Stimulated activated CD4-positive, alpha-beta T cell treated with anti-CD3 and anti-CD28 coated beads, Interleukin-2, amount 100 ng/mL, for 24 hours (primary cell): ENCODE measurements at places on chromosomes 2 and 18.

- no peak for DNase-seq
These were observed at the start of gene RESP18 for GRCh38 chr2:219332542-219332941. Gene RESP18 (minus strand): TSS chr2:219332744.

GRCh38 chr2:40725040-40725439 lies 273.1 kb upstream of the SLC8A1 start:
- DNase-seq, result no peak

DNA sequence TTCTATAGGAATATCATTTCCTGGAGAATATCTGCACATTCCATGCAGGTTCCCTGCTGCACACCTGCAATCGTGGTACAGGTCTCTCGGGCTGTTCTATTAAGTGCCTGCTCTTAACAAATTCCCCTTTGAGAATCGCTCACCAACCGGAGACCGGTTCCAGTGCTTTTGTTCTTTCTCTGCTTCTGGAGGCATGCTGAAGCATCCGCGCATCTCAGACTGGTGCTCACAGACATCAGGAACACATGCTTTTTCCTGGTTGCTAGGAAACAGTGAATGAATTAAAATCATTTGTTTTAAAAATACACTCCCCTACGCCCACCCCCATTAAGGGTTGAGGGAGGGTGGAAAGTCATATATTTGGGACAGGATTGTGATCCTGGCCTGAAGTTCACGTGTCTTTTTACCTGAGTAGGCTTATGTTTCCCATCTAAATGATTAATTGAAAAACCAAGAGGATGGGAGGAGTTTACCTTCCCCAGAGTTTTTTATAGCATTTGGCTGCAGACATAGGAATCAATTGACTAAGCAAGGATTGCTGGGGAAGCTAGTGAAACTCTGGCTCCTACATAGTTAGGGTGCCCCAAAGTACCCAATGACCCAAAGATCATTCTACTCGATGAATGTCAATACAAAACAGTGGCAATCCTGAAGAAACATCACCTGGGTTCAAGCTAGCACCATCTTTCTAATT lies at the start of gene C2orf80:
TSS of gene C2orf80 (minus strand) at position 221 of the 694 bp plus-strand sequence. CDS start 3,044 bp downstream, outside the sequence.
- DNase-seq, result no peak

DNA sequence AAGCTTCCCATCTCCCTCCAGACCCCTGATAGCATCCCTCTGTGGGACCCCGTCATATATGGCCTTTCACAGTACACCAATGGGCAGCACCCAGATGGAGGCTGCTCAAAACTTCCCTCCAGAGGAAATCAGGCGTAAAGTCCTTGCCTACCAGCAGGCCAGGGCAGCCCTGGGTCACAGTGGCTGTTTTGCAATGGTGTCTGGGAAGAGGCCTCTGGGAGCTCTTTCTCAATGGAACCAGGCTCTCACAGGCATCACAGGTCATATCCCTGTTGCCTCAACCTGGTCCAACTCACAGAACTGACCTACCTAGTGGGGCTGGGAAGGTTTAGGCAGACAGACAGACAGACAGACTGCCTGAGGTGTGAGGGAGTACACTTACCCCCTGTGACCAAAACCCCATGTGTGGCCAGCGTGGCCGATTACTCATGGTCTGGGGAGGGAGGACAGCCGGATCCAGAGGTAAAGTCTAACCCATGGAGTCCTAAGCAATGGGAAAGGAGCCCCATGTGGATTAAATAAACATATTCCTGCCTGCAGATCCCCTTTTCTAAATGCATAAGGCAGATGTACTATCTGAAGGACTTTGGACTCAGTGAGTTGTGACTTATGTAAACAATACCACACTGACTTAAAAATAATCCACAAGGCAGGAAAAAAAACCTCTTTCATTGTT lies 58.2 kb downstream of the BCL2L11 start:
- no peak for DNase-seq

DNA sequence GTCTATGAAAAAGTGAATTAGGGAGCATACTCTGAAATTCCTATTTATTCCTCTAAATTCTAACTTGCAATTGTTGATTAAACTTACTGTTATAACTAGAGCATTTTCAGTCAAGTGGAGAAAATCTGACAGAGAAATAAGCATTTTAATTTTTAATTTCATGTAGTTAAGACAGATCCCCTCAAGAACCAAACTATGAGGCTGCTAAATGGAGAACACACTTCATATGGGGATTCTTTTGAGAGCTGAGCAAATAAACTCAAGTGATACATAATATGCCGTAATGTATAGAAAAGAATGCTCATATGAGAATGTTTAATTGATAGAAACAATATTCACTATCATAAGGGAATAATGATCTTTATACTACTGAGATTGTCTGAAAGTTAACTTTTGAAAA lies 340.8 kb downstream of the ERBB4 start:
- no peak for DNase-seq

GRCh38 chr2:40321016-40321623 lies 130.8 kb downstream of the SLC8A1 start:
- no peak for DNase-seq

GRCh38 chr2:238238766-238239542 lies 884 bp downstream of the HES6 start:
- peak; percentile 36 for DNase-seq

- peak; percentile 77 for DNase-seq
These were observed 95.5 kb downstream of the DYSF start for GRCh38 chr2:71548646-71549425.

GRCh38 chr18:78309307-78309706 lies 670.3 kb upstream of the SALL3 start:
- no peak for DNase-seq

GRCh38 chr2:9675415-9676351 lies 44.9 kb upstream of the YWHAQ start:
- no peak for DNase-seq

DNA sequence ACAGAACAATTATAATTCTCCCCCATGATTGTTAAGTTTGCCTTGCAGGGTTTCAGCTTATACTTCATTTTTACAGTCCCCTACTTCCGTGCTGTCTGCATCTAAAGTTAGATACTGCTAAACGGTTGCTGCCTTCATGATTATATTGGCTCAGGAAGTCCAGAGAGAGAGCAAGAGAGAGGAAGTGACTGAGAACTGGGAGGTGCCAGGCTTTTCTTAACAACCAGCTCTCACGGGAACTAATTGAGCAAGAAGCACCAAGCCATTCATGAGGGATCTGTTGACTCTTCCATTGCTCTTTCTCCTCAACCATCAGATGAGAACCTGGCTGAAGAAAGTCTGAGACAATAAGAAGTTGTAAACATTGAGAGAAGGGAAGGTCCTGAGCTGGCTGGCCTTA lies 125.5 kb upstream of the SIX2 start:
- DNase-seq, result no peak

DNA sequence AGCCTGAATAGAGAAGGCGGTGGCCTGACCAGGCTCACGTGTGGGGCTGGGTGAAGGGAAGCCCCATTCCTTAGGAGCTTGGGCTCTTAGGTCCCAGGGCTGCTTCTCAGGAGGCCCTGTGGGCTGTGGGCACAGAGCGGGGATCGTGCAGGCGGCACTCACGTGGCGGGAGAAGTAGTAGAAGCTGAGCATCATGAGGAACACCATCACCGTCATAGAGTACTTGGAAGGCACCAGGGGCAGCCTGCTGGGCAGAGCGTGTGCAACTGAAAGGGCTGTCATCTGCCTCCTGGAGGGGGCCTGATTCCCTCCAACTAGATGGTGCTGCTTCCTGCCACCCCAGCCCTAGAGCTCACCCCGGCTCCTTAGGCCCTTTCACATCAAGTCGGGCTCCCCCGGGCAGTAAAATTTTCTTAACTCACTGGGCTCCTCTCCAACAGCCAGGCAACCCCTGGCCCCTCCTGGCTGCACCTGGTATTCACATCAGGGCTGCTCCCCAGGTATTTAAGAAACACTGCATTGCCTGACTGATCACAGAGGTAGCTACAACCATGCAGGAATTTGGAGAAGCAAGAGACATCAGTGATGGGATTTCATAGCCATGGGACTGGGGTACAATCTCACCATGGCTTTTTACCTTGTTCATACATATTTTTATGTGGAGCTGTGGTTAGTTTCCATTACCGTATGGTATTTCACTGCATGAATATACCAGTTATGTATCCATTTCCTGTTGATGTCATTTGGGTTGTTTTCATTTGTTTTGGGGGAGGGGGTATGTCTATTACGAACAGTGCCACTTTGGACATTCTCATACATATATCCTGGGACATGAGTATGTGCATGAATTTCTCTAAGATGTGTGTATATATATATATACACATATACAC lies 32.9 kb downstream of the CENPO start:
- DNase-seq, result no peak

DNA sequence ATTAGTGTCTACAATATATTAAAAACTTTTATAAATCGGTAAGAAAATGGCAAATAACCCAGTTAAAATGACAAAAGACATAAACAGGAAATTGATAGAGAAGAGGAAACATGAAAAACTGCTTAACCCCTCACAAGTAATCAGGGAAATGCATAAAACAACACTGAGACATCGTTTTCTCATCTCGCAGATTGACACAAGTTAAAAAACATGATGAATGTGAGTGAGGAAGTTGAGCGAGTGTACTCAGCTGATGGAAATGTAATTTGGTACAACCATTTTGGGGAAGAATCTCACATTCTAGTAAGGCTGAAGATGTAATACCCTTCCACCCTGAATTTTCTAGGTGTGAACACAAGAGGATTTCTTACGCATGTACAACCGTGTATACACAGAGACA lies 18.0 kb upstream of the THOC1 start:
- no peak for DNase-seq

GRCh38 chr2:186456941-186457340 lies 29.1 kb upstream of the ZC3H15 start:
- DNase-seq, result no peak

- no peak for DNase-seq
These were observed 89.6 kb upstream of the PPP1CB start for GRCh38 chr2:28662044-28662443.

- no peak for DNase-seq
These were observed 12.6 kb downstream of the GPR35 start for GRCh38 chr2:240637901-240638345.

- DNase-seq, result no peak
These were observed 26.7 kb downstream of the ITGA4 start for GRCh38 chr2:181483876-181484275.

GRCh38 chr2:71843391-71843850 lies 304.2 kb downstream of the CYP26B1 start:
- no peak for DNase-seq

GRCh38 chr2:228652366-228652765 lies 470.9 kb upstream of the SPHKAP start:
- DNase-seq, result no peak

DNA sequence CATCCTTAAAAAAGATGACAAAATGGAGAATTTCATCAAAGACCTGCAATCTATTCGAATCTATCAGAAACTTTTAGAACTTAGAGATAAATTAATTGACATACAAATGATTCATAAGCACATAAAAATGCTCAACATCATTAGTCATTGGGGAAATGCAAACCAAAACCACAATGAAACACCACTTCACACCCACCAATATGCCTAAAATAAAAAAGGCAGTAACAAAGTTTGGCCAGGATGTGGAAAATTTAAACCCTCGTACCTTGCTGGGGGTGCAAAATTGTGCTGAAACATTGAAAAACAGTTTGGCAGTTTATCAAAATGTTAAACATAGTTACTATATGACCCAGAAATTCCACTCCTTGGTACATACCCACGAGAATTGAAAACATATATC lies 11.5 kb upstream of the EIF2AK3 start:
- DNase-seq, result peak; percentile 30

DNA sequence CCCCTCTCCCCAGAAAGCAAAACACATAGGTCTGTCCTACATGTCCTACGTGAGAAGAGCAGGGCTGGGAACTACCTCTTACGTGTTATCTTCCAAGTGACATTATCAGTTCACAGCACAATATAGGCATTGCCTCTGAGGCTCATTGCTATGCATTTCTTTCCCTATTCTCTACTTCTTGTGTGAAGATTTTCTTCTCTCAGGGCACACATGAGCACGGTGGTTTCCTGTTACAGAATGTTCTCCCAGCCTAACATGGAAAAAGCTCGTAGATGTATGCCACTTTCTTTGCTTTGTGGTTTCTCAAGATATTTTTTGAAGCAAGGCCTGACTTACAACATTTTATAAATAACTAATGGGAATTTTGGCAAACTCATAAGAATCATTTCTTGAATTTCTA lies 19.4 kb upstream of the DSC3 start:
- DNase-seq, result no peak

DNA sequence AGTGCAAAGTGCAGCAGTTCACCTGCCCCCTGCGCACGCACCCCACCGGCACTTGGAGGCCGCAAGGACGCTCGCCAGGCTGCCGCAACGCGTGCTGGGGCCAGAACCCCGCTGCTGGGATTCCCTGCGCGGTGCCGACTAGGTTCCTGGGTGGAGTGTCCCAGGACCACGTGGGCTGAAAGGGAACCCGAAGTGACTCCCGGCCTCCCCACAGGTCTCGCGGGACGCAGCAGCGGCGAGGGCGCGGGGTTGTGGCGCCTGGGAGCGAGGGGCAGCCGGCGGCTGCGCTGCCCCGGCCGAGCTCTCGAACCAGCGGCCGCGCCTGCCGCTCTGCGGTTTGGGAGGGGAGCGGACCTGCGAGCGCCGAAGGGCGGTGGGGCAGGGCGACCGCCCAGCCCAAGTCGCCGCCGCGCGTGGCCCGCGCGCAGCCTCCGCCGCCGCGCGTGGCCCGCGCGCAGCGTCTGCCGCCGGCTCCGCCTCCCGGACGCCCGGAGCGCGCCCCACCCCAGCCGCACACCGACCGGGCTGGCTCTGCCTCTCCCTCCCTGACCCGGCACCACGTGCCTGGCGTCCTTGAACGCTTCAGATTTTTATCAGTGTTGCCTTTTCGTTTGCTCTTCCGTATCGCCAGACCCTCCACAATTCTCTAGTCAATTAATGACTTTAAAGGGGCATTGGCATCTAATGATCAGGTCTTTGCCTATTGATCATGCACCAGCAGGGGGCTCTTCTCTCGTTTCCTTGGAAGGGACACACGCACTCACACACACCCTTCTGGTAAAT lies at the start of gene FTCDNL1:
TSS of gene FTCDNL1 (minus strand) at position 475 of the 783 bp plus-strand sequence. CDS start 2,230 bp downstream, outside the sequence.
- peak; percentile 74 for DNase-seq

DNA sequence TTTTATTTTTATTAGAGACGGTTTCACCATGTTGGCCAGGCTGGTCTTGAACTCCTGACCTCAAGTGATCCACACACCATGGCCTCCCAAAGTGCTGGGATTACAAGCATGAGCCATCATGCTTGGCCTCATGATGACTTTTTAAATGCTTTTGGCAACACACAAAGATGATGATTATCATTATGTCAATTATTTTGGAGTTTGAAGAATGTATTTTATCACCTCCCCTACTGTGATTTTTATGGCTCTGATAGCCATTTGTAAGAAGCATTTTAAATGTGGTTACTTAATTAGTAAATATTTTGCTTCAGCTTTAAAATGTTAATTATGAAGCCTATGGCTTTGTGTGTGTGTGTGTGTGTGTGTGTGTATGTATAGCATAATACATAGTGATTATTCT lies 45.1 kb upstream of the RAB27B start:
- no peak for DNase-seq

- no peak for DNase-seq
These were observed 72.4 kb downstream of the ALPK2 start for GRCh38 chr18:58556331-58557007.
